IMR-90 (cell line): ENCODE measurements at places on chromosomes 6 and 20. TPM values are rescaled to one million over a fixed set of nuclear protein-coding genes. Genes with fewer than 3 reads are reported as not detected.
A peak's percentile ranks its signal among the peaks of the same experiment; 100 is the strongest.

GRCh38 chr6:159059885-159060506 is 15.2 kb upstream of the TAGAP start:
- no peaks in the 10 kb centered on the region for H3K36me3 ChIP-seq
- DNase-seq: no peak
- H3K4me3 ChIP-seq: no peak overlapping the region
- peaks cover 40% of the 10 kb centered on the region for H3K27me3 ChIP-seq
- no peaks in the 10 kb centered on the region for H3K4me1 ChIP-seq

DNA sequence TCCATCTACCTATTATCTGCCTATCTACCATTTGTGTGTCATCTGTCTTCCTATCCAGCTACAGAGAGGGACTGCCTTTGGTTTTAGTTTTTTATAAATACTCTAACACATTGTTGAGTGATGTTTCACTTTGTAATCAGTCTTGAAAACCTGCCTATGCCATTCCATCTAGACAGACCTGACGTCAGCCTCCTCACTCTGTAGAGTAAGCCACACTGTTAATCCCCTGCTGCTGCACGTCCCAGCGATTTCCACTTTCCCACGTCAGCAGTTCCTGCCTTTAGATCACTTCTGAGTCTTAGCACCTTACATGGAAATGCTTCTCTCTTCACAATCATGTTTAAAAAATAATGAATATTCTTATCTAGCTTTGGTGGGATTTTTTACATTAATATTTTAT is 54.8 kb downstream of the PLG start:
- H3K27ac ChIP-seq: no peak overlapping the region
- no peaks in the 10 kb centered on the region for H3K4me1 ChIP-seq

DNA sequence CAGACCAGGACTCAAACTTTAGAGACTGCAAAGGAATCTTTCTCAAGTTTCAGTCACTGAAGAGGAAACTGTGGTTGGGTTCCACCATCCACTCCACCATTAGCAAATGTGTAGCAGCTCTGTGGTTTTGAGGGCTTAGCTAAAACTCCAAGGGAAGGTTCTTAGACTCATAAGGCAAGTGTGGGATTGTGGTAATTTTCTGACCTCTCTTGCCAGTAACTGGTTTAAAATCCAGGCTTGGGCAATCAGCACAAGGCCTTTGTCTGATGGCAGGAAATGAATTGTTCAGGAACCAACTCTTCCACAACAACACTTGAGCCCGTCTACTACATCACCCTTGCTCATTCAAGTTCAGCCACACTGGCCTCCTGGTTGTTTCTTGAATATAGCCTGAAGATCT is 68.6 kb upstream of the FBXL4 start:
- H3K27ac ChIP-seq: no peak overlapping the region
- peak; percentile 67 for DNase-seq
- H3K4me3 ChIP-seq: no peak overlapping the region

DNA sequence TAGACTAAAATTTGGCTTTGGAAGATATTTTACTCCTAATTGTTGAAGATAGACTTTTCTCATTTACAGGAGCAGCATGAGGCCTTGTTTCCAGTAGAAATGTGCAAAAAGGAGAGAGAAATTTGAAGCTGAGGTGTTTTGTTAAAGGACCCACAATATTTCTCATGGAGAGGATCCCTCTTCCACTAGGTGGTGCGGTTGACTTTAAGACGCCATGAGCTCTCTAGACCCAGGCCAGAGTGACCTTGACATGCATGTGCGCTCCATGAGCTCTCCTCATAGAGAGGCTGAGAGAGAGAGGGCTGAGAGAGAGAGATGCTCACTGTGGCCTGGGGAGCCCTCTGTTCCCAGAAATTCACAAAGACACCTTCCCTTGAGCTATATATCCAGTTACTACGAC is 861.2 kb upstream of the EYS start:
- no peak overlapping the region for H3K4me3 ChIP-seq
- H3K27me3 ChIP-seq: no peaks in the 10 kb centered on the region
- DNase-seq: no peak

- H3K27ac ChIP-seq: no peak overlapping the region
- no peaks in the 10 kb centered on the region for H3K36me3 ChIP-seq
- DNase-seq: no peak
- H3K27me3 ChIP-seq: no peaks in the 10 kb centered on the region
These were observed 13.0 kb downstream of the EFCAB8 start for GRCh38 chr20:32871627-32872160.

DNA sequence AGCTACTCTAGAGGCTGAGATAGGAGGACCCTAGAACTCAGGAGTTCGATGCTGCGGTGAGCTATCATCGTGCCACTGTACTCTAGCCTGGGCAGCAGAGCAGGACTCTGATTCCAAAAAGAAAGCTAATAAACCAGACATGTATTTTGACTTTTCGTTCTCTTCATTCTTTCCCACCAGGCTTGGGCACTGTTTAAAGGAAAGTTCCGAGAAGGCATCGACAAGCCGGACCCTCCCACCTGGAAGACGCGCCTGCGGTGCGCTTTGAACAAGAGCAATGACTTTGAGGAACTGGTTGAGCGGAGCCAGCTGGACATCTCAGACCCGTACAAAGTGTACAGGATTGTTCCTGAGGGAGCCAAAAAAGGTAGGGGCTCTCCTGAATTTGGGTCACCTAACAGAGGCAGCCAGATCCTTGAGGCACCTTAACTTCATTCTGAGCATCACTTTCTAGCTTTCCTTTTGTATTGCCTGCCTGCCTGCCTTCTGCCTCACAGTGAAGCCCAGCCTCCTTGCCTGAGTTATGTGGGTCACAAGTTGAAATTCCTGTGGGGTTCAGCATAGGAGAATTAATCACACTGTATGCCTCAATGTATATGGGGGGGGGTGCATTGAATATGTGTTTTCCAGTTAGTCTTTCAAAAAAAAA is 3.2 kb downstream of the IRF4 start:
- H3K36me3 ChIP-seq: no peaks in the 10 kb centered on the region
- 0 out of 2 replicates have a peak, but pooled peaks cover 1% of the 10 kb centered on the region for H3K4me1 ChIP-seq
- no peak overlapping the region for H3K27ac ChIP-seq
- DNase-seq: no peak
- no peak overlapping the region for H3K4me3 ChIP-seq

- no peaks in the 10 kb centered on the region for H3K36me3 ChIP-seq
- no peaks in the 10 kb centered on the region for H3K27me3 ChIP-seq
- no peak overlapping the region for H3K27ac ChIP-seq
- DNase-seq: peak; percentile 58
These were observed 52.3 kb downstream of the SLX4IP start for GRCh38 chr20:10487142-10488136.

DNA sequence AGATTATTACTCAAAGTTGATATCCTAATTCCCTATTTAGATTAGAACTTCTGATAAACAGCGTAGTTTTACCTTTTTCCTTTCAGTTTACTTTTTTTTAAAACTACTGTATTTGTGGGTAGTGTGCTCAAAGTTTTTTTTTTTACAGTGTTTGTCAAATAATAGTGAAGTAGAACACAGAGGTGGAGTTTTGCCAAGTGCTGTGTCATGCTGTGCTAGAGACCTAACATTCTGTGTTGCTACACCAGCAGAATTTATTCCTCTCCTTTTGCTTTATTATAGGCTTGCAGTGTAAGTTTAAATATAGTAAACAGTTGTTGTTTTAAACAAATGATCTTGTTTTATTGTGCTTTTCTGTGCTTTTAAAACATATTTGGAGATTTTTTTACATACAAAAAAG is 125.4 kb downstream of the HIVEP1 start:
- H3K27ac ChIP-seq: no peak overlapping the region
- no peaks in the 10 kb centered on the region for H3K27me3 ChIP-seq
- no peak overlapping the region for H3K4me3 ChIP-seq
- peaks cover 15% of the 10 kb centered on the region for H3K36me3 ChIP-seq

GRCh38 chr6:149534742-149535141 is 11.1 kb downstream of the PPIL4 start:
- H3K4me1 ChIP-seq: no peaks in the 10 kb centered on the region
- peaks cover 42% of the 10 kb centered on the region for H3K36me3 ChIP-seq
- no peaks in the 10 kb centered on the region for H3K27me3 ChIP-seq
- H3K4me3 ChIP-seq: no peak overlapping the region
- no peak overlapping the region for H3K27ac ChIP-seq
- DNase-seq: no peak

GRCh38 chr20:38604873-38605303 is 3.3 kb downstream of the ARHGAP40 start:
- peak; percentile 14 for DNase-seq
- H3K4me3 ChIP-seq: no peak overlapping the region
- no peaks in the 10 kb centered on the region for H3K4me1 ChIP-seq
- H3K27ac ChIP-seq: no peak overlapping the region
- H3K36me3 ChIP-seq: no peaks in the 10 kb centered on the region
- peaks cover 48% of the 10 kb centered on the region for H3K27me3 ChIP-seq

GRCh38 chr6:46269447-46270229 is 98.9 kb upstream of the ENPP5 start:
- H3K36me3 ChIP-seq: no peaks in the 10 kb centered on the region
- no peak overlapping the region for H3K4me3 ChIP-seq
- H3K27ac ChIP-seq: no peak overlapping the region
- no peak for DNase-seq
- no peaks in the 10 kb centered on the region for H3K27me3 ChIP-seq

GRCh38 chr20:34083137-34083536 is 28.9 kb downstream of the EIF2S2 start:
- no peak overlapping the region for H3K4me3 ChIP-seq
- no peaks in the 10 kb centered on the region for H3K4me1 ChIP-seq
- H3K27ac ChIP-seq: no peak overlapping the region
- peaks cover 68% of the 10 kb centered on the region for H3K36me3 ChIP-seq
- DNase-seq: peak; percentile 86

The RNF217 gene
- 11.7 TPM in 2 replicates for polyA plus RNA-seq

DNA sequence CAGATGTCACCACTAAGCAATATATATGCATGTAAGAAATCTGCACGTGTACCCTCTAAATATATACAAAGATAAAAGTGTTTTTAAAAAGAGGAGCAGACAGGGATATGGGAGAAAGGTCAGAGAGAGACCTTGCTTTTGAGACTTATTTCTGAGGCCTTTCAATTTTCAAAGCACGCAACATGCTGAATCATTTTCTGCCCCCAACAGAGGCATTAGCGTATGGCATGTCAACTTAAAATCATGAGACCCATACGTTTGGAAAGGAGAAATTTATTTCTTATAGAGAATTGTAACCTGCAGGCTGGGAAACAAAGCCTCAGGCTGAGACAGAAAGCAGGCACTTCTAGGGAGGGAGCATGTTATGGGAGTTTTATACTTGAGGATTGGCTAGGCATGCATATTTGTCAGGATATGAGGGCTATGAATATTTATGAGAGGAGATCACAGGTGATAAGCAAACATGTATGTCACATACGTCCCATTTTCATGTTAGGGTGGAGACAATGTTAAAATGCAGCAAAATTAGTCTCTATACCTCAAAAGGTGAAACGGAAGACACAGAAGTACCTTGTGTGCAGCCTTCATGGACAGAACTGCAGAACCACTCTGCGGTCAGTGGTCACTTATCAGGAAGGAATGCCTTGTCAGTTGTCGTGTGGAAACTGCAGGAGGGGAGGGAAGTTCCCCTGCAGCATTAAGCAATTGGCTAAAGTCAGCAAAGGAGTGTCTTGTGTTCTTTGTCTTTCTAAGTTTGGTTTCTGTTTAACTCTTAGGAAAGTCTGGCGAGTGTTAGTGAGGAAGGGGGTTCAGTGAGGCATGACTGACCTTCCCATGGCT is 6.3 kb upstream of the GABRR2 start:
- no peak overlapping the region for H3K4me3 ChIP-seq
- no peaks in the 10 kb centered on the region for H3K27me3 ChIP-seq
- peaks cover 2% of the 10 kb centered on the region; the same call in 1 of the 2 replicates for H3K36me3 ChIP-seq
- no peak overlapping the region for H3K27ac ChIP-seq
- H3K4me1 ChIP-seq: no peaks in the 10 kb centered on the region

The CLPSL1 gene
- polyA plus RNA-seq: not detected in 2 replicates

The SIRPB2 gene
- not detected in 2 replicates for polyA plus RNA-seq

GRCh38 chr6:52317841-52318581 is 33.5 kb upstream of the MCM3 start:
- no peak overlapping the region for H3K27ac ChIP-seq
- peaks cover 8% of the 10 kb centered on the region for H3K27me3 ChIP-seq
- no peaks in the 10 kb centered on the region for H3K36me3 ChIP-seq
- H3K4me1 ChIP-seq: peaks cover 2% of the 10 kb centered on the region
- peak; percentile 61 for DNase-seq

DNA sequence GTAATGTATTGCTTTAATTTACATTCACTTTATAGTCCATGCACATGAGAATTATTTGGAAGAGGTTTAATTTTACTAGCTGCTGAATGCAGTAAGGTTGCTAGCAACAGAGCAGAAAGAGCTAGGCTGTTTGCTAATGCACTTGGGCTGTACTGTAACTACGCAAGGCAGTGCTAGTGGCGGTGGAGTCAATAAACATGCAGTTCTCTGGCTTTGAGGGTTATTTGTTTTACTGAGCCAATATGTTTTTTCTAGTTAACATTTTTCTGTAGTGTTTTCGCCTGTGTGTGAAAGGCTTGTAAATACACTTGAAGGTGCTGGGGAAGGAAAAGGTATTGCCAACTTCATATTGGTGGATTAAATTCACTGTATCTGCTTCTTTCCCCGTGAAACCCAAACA is 112.8 kb downstream of the BTBD3 start:
- DNase-seq: no peak
- H3K4me1 ChIP-seq: no peaks in the 10 kb centered on the region
- H3K36me3 ChIP-seq: no peaks in the 10 kb centered on the region
- no peak overlapping the region for H3K27ac ChIP-seq
- H3K27me3 ChIP-seq: peaks cover 3% of the 10 kb centered on the region

The FAM83C gene
- polyA plus RNA-seq: 0.02 and 0.03 TPM in 2 replicates

- no peaks in the 10 kb centered on the region for H3K4me1 ChIP-seq
- no peak overlapping the region for H3K27ac ChIP-seq
- no peaks in the 10 kb centered on the region for H3K36me3 ChIP-seq
- peaks cover 3% of the 10 kb centered on the region for H3K27me3 ChIP-seq
- no peak overlapping the region for H3K4me3 ChIP-seq
- DNase-seq: no peak
These were observed 18.3 kb upstream of the SEC63 start for GRCh38 chr6:107976155-107976783.

GRCh38 chr20:34190679-34191090 is 50.5 kb upstream of the ASIP start:
- no peak overlapping the region for H3K27ac ChIP-seq
- H3K4me1 ChIP-seq: no peaks in the 10 kb centered on the region
- H3K27me3 ChIP-seq: peaks cover 54% of the 10 kb centered on the region

- no peak overlapping the region for H3K4me3 ChIP-seq
- peaks cover 8% of the 10 kb centered on the region for H3K4me1 ChIP-seq
- no peaks in the 10 kb centered on the region for H3K27me3 ChIP-seq
- no peak for DNase-seq
- H3K27ac ChIP-seq: no peak overlapping the region
These were observed 1.5 kb upstream of the GZF1 start for GRCh38 chr20:23360531-23360930.

GRCh38 chr6:83221889-83222479 is 28.8 kb downstream of the RWDD2A start:
- H3K4me1 ChIP-seq: peaks cover 5% of the 10 kb centered on the region
- no peak overlapping the region for H3K4me3 ChIP-seq

The LHFPL5 gene
- polyA plus RNA-seq: not detected in 2 replicates
